ENCODE measurements at places on chromosomes 12 and 14.

- DNase-seq: peak; percentile 57
Measured at GRCh38 chr12:48933664-48934311, 8.5 kb upstream of the FKBP11 start.

DNA sequence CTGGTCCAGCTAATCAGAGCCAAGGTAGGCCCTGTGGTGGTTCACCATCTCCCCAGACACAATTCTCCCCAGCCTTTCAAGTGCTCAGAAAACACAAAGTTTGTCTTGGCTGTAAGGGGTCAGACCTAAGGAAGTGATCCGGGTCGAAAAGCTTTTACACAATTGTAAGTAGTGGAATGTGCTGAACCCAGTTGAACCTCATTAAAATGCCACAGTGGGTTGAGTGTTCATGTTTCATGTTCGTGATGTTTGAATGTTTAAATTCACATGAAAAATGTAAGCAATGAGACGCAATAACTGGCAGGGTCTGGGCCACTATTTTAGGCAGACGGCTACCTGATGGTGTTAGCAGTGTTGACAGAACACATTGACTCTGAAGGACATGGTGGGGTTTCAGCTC is 60.9 kb upstream of the JDP2 start:
- DNase-seq: no peak

DNA sequence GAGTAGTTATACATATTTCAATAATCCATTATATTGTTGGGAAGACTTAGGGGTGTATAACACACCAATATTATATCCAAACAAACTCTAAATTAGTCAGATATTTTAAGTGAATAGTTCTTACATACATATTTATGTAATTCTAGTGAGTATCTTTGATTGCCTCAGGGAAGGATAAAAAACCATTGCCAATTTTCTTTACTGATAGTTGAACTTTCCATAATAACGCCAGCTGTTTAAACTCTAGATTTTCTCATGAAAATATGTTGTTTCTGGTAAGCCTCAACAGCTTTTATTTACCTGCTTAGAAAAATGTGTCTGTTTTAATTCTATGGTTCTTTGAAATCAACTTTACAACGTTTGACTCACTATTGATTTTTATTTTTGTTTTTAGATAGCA is 959.6 kb upstream of the NOVA1 start:
- DNase-seq: no peak

DNA sequence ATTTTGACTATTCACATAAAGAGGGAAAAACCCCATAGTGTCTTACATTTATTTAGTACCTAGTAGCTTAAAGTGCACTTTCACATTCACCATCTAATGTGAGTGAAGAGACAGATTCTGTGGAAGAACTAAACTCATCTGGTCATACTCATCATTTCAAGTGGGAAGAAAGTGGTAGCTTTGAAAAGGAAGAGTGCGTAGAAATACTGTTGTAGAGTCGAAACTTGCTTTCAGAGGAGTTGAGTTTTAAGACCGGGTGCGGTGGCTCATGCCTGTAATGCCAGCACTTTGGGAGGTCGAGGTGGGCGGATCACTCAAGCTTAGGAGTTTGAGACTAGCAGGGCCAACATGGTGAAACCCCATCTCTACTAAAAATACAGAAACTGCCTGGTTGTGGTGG is 222.2 kb downstream of the ERC1 start:
- no peak for DNase-seq

GRCh38 chr14:28297559-28297958 is 469.0 kb upstream of the FOXG1 start:
- no peak for DNase-seq

- no peak for DNase-seq
Measured at GRCh38 chr12:88242571-88242925, 100.4 kb downstream of the TMTC3 start.

DNA sequence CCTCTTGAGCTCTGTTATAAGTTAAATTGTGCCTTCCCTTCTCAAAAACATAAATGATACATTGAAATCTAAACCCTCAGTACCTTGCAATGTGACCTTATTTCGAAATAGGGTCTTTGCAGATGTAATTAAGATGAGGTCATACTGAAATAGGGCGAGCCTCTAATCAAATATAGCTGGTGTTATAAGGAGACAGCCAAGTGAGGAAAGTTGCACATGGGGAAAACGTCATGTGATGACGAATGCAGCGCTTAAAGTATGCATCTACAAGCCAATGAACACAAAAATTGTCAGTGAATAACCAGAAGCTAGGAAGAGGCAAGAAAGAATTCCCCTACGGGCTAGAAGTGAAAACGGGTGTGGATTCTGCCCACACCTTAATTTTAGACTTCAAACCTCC is 305.2 kb upstream of the FOXG1 start:
- no peak for DNase-seq

GRCh38 chr14:60164712-60165546 is at the start of gene DHRS7:
TSS of gene DHRS7 (minus strand) at chr14:60165398. CDS start at chr14:60165309, 89 bp downstream.
- DNase-seq: peak; percentile 84

DNA sequence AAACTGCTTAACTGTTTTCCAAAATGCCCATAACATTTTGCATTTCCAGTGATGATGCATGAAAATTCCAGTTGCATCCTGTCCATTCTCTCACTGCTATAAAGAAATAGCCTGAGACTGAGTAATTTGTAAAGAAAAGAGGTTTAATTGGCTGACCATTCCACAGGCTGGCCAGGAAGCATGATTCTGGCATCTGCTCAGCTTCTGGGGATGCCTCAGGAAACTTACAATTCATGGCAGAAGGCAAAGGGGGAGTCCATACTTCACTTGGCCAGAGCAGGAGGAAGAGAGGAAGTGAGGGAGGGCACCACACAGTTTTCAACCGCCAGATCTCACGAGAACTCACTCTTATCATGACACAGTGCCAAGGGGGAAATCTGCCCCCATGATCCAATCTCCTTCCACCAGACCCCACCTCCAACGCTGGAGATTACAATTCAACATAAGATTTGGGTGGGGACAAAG is 18.2 kb upstream of the CLEC2D start:
- DNase-seq: no peak

- DNase-seq: no peak
Measured at GRCh38 chr12:116880213-116880816, 926 bp downstream of the HRK start.

- no peak for DNase-seq
Measured at GRCh38 chr14:90453401-90453951, 56.6 kb downstream of the CALM1 start.

DNA sequence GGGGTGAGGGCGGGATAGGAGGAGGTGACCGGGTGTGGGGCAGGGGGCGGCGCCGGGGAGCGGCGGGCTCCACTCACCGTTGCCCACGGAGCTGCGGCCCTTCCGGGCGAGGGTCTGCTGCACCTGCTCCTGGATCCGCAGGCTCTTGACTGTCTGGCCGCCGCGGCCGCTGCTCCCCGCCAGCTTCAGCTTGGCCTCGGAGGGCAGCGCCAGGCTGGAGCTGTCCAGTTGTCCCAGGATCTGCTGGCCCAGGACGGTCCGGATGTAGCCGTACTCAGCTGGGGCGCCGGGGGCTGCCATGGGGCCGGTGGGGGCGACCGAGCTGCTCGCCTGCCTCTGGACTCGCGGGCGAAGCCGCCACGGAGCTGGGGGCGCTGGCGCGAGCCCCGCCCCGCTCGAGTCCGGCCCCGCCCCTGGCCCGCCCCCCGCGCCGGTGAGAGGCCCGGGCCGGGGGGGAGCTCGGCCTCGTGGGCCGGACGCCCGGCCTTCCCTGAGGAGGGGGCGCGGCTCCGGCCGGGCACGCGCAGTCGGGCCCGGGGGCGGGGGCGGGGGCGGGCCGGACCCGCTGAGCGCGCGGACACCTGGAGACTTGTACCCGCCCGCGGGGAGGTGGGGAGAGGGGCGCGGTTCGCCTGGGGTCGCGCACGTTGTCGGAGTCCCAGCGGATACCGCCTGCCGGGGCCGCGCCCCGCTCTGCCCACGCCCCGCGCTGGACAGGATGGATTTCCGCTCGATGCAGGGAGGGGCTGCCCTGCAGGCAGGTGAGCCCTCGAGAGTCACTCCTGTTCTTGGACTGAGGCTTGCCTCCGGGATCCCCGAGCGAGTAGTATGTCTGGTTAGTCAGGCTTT is at the start of gene PKP2:
TSS of gene PKP2 (minus strand) at position 346 of the 849 bp plus-strand sequence. CDS start at position 300, 46 bp downstream.
- no peak for DNase-seq

DNA sequence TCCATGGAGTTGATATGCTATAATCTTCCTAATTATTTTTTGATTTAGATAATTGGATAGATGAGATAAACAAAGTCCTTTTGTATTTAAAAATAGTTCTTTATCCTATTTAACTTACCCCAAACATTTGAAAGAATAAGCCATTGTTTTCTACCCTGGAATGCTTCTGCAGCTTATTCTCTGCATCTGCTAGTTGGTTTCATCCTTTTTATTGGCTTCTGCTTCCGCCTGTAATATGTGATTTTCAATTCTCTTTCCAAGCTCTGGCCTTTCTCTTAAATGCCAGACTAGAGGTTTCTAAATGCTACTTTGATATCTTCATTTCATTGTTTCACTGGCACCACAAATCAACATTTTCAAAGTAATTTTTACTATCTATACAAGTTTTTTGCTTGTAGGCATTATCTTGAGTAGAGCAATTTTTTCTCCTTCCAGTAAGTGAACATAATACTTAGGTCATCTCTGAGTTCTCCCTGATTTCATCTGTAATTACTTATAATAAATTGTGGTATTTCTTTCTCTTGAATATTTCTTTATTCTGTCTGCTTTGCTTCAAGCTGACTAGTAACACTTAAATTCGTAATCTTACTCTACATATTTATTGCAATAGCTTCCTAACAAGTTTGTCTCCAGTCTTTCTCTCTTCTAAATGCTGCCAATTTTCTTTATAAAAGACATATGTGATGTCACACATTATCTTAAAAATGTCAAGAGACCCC is 958.4 kb downstream of the SLC6A15 start:
- DNase-seq: no peak

DNA sequence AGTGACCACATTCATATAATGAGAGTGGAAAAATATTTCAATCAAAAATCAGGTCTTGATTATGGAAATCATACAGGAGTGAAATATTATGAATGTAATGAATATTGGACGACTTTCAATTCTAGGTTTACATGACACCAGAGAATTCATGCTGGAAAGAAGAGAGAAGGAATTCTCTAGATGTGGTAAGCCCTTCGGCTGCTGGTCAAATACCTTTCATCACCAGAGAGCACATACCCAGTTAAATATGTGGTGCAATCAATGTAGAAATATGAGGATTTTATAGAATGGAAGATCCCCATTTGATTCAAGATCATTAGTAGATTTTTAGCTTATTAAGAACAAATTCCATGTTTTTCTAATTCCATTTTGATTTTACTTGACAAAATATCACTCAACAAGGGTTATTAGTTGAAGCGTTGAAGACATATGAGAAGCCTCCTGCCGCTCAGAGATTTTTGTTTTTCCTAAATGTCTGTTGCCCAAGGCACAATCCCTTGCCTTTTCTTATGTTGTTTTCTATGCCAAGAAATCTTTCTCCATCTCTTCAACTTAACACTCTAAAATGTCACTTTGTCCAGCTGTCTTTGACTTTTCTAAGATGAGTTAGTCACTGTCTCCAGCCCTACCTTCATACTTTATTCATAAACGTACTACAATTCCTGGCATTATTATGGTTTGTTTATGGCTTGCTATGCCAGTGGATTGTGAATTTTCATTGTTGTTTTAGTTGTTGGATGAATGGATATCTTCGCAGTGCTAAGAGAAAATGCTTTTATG is 72.8 kb upstream of the ZDHHC17 start:
- DNase-seq: no peak

GRCh38 chr12:117466677-117467362 is 105.4 kb upstream of the NOS1 start:
- DNase-seq: no peak

GRCh38 chr12:103102225-103102744 is 144.8 kb downstream of the ASCL1 start:
- no peak for DNase-seq

DNA sequence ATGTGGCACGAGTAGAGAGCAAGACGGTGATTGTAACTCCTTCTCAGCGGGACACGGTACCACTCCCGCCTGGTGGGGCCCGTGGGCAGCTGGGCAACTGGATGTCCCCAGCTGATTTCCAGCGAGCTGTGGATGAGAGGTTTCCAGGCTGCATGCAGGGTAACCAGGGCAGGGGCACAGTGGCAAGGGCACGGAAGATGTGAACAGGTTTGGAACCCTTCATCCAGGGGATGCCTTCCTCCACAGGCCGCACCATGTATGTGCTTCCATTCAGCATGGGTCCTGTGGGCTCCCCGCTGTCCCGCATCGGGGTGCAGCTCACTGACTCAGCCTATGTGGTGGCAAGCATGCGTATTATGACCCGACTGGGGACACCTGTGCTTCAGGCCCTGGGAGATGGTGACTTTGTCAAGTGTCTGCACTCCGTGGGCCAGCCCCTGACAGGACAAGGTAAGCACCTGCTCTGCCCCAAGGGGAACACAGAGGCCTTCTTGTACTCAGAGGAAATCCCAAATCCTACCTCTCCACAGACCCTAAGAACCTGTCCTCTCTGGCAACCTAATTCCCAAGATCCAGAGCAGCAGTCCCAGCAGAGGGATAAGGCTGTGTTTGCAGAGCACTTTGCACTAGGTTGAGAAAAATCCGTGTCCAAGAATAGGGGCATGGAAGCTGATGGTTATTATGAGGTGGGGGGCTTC is 4.3 kb downstream of the PCK2 start:
- no peak for DNase-seq

GRCh38 chr12:50127546-50127945 is 15.5 kb downstream of the COX14 start:
- no peak for DNase-seq

GRCh38 chr12:131117438-131118245 is 163.9 kb downstream of the ADGRD1 start:
- DNase-seq: no peak

- DNase-seq: no peak
Measured at GRCh38 chr12:88855301-88855700, 275.0 kb upstream of the KITLG start.

- DNase-seq: no peak
Measured at GRCh38 chr12:75715323-75715644, 203.9 kb upstream of the KRR1 start.

- DNase-seq: no peak
Measured at GRCh38 chr14:95261616-95262510, 57.8 kb downstream of the CLMN start.

GRCh38 chr14:61403411-61403810 is 82.0 kb downstream of the PRKCH start:
- DNase-seq: no peak

DNA sequence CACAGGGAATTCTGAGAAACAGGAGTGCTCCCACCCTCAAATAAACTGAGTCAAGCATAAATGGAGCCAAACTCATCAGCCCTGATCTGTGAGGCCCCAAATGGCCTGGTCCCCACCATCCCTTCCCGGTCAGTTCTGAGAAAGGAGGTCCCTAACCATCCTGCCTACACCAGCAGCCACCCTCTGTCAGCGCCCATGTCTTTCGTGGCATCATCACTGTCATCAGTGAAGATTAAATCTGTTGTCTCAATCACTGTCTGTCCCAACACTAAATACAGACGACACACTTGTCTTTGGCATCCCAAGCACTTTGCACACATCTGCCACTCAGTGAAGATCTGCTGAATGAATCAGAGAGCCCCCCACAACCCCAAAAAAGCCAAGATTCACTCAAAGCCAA is 22.4 kb downstream of the VPS37B start:
- DNase-seq: no peak

DNA sequence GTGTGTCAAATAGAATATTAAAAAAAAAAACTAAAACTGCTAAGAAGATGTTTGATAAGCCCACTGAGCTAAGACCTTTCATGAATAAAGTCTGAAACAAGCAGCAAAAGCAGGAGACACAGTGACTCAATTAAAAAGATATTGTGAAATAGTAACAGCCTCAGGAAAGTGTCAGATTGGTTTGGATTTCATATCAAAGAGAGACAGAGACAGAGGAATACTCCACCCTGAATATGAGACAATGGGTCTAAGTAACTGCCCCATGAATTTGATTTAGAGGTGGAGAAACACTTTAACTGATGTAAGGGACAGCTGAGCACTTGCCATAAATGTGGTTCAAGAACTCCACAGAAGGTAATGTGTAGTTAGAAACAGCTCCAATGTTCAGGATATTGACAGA is 277.9 kb upstream of the FOXG1 start:
- no peak for DNase-seq
